ENCODE measurements at places on chromosomes 13 and 19. TPM values are rescaled to one million over a fixed set of nuclear protein-coding genes. Genes with fewer than 3 reads are reported as not detected.
A peak's percentile ranks its signal among the peaks of the same experiment; 100 is the strongest.

- H3K4me3 ChIP-seq: no peak overlapping the region
- no peak overlapping the region for H3K27ac ChIP-seq
- H3K4me1 ChIP-seq: no peaks in the 10 kb centered on the region
- DNase-seq: no peak
- no peaks in the 10 kb centered on the region for H3K27me3 ChIP-seq
These were observed 1617.1 kb downstream of the PCDH9 start for GRCh38 chr13:65613004-65613403.

GRCh38 chr19:8342684-8343482 is at the start of gene KANK3:
TSS of gene KANK3 (minus strand) at chr19:8343262. CDS start at chr19:8337828, 5,434 bp downstream.
- H3K4me3 ChIP-seq: peak within 1 kb of the TSS; percentile 52
- peak; percentile 100 for DNase-seq
- H3K4me1 ChIP-seq: peaks cover 9% of the 10 kb centered on the region

DNA sequence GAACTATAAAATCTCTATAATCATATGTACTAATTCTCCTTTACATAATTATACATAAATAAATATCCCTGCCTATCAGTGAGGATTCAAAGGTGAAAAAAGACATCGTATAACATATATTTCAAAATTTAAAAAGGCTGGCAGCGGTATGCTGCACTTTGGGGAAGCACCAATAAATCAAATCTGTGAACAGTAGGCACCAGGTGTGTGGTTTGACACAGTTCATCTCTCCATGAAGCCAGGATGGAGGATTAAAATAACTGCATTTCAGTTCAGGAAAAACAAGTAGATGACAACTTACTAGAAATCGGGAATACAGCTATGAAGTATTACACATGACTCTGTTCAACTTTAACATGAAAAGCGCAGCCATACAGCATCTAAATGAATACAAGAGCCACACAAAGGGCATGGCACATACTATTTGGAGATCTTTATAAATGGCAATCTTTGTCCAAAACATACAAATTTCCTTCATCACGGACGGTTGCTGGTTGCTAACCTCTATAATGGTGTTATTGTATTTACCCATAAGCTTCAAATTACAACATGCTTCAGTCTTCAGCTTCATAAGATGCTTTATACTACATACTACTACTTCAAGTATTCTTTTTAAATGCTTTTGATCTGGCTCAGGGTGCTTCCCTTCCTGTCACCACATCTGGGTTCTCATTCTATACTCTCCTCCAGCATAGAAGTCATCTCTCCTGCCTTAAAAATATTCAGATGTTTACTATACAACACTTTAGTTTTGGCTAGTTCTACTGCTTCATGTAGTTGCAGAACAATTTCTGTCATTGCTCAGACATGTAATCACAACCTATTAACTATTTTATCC is 128.7 kb downstream of the KLF12 start:
- H3K36me3 ChIP-seq: no peaks in the 10 kb centered on the region
- no peaks in the 10 kb centered on the region for H3K27me3 ChIP-seq
- no peak for DNase-seq

DNA sequence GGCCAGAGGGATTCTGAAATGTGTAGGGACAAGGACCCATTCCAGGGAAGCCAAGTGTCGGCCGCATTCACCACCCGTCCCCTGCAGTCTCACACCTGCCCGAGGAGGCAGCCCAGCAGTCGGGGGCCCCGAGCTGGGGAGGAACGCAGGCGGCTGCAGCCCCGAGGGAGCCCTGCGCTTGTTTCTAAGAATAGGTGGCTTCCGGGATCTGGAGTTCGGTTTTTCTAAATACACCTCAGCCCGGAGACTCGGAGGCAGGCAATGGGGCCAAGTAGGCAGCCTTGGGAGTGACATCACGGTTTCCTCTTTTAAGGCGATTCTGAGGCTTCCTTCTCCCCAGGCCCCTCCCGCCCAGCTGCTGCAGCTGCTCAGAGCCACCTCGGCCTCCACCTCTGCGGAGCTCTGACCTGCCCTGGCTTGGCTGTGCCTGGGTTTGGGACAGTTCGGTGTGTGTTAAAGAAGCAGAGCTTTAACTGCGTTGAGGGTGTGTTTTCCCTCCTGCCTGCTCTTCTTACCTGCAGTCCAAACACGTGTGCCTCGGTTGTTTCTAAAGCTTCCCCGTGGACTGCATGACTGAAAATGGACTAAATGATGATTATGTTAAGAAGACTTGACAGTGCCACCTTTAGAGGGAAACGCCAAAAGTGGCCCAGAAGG is 80.5 kb downstream of the COL4A2 start:
- no peaks in the 10 kb centered on the region for H3K27me3 ChIP-seq
- H3K36me3 ChIP-seq: no peaks in the 10 kb centered on the region
- H3K4me1 ChIP-seq: no peaks in the 10 kb centered on the region

- no peaks in the 10 kb centered on the region for H3K4me1 ChIP-seq
- H3K27ac ChIP-seq: no peak overlapping the region
- no peaks in the 10 kb centered on the region for H3K27me3 ChIP-seq
- no peaks in the 10 kb centered on the region for H3K36me3 ChIP-seq
These were observed 49.1 kb downstream of the WASF3 start for GRCh38 chr13:26606631-26607030.

GRCh38 chr13:21567714-21568113 is 36.3 kb downstream of the MICU2 start:
- no peak overlapping the region for H3K4me3 ChIP-seq
- no peak overlapping the region for H3K27ac ChIP-seq
- no peaks in the 10 kb centered on the region for H3K27me3 ChIP-seq
- H3K4me1 ChIP-seq: no peaks in the 10 kb centered on the region
- no peak for DNase-seq

DNA sequence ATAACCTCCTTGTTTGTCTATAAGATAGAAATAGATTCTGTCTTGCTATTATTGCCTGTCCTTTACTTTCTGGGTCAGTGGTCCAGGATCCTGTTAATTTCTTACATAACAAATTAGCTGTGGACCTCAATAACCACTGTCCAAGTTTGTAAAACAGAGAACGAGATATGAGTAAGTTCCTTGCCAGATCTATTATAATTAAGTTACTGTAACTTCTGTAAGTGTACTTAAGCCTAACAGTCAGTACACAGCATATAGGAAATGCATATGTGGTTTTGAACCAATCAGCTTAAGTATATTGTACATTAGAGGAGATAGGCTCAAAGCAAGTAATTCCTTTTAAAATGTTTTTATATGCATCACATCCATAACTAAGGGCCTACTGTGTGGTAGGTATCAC is 34.9 kb downstream of the HTR2A start:
- no peaks in the 10 kb centered on the region for H3K36me3 ChIP-seq
- H3K4me1 ChIP-seq: no peaks in the 10 kb centered on the region
- no peak overlapping the region for H3K4me3 ChIP-seq
- H3K27me3 ChIP-seq: no peaks in the 10 kb centered on the region
- DNase-seq: no peak

DNA sequence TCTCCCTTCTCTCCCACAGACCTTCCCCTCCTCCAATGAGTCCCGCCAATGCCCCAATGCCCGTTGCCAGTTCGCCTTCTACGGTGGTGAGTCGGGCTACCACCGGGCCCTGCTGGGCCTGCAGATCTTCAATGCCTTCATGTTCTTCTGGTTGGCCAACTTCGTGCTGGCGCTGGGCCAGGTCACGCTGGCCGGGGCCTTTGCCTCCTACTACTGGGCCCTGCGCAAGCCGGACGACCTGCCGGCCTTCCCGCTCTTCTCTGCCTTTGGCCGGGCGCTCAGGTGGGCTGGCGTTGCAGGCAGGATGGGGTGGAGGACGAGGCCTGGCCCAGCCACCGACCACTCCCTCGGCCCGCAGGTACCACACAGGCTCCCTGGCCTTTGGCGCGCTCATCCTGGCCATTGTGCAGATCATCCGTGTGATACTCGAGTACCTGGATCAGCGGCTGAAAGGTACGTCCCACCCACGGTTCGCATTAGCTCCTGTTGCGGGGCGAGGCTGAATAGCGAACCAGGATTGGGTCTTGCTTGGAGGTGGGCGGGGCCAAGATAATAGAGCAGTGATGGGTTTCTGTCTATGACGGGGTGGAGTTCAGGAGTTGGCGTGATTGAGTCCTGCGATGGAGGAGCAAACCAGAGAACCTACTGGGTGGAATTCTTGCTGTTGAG is 11.1 kb downstream of the SLC44A2 start:
- no peak for DNase-seq
- H3K27ac ChIP-seq: no peak overlapping the region
- H3K4me1 ChIP-seq: peaks cover 7% of the 10 kb centered on the region
- no peaks in the 10 kb centered on the region for H3K27me3 ChIP-seq
- H3K4me3 ChIP-seq: no peak overlapping the region

DNA sequence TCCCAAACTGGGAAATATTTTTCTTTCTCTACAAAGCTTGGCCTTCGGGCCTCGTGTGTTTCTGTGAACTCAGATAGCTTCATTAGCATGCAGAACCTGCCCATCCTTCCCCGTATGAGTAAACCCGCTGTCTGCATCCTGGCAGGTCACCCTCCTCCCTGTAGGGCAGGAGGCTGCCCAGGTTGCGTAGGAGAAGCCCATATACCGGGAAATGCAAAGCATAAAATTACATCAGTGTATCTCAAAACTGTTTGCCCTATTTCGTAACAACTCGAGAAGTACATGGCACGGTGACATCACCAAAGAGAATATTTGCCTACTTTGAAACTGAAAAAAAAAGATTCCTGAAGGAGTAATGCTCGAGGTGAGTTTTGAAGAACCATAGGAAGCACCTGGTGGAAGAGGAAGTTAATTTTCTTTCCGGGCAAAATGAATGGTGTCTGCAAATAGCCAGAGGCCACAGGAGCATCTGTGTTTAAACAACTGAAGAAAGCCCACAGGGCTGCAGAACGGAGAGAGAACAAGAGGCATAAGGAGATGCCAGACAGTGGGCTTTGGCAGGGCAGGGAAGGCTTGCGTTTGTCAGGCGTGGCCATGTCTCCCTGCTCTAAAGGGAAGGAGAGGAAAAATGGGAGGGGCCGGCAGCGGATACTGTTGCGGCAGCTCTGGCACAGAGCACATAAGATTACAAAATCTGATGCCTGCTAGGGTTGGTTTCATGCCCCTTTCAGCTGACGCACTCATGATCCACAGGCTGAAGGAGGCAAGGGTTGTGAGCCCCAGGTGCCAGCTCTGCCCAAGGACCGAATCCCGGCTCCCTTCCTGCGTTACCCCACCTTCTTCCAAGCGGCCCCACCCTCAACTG is 81.4 kb downstream of the IRS2 start:
- H3K4me3 ChIP-seq: peak overlapping the region; percentile 38
- H3K27ac ChIP-seq: peak overlapping the region; percentile 95
- no peaks in the 10 kb centered on the region for H3K27me3 ChIP-seq
- H3K4me1 ChIP-seq: peaks cover 15% of the 10 kb centered on the region
- peak; percentile 89 for DNase-seq

GRCh38 chr13:99214232-99214631 is 13.6 kb downstream of the UBAC2 start:
- peaks cover 9% of the 10 kb centered on the region for H3K4me1 ChIP-seq
- H3K27me3 ChIP-seq: no peaks in the 10 kb centered on the region
- no peak overlapping the region for H3K27ac ChIP-seq
- no peaks in the 10 kb centered on the region for H3K36me3 ChIP-seq

GRCh38 chr19:36528921-36529518 is 949 bp upstream of the ZNF260 start:
- DNase-seq: no peak
- peak overlapping the region; percentile 68 for H3K4me3 ChIP-seq
- no peaks in the 10 kb centered on the region for H3K4me1 ChIP-seq
- no peaks in the 10 kb centered on the region for H3K27me3 ChIP-seq

- no peak overlapping the region for H3K27ac ChIP-seq
- no peak overlapping the region for H3K4me3 ChIP-seq
- H3K4me1 ChIP-seq: no peaks in the 10 kb centered on the region
- no peak for DNase-seq
- no peaks in the 10 kb centered on the region for H3K36me3 ChIP-seq
- no peaks in the 10 kb centered on the region for H3K27me3 ChIP-seq
These were observed 424.4 kb downstream of the FGF14 start for GRCh38 chr13:101977475-101977874.

- DNase-seq: no peak
- peaks cover 18% of the 10 kb centered on the region for H3K4me1 ChIP-seq
- no peaks in the 10 kb centered on the region for H3K36me3 ChIP-seq
- H3K27ac ChIP-seq: no peak overlapping the region
These were observed 7.8 kb upstream of the SHFL start for GRCh38 chr19:10078329-10078728.

GRCh38 chr19:10621966-10622365 is 3.4 kb upstream of the SLC44A2 start:
- no peaks in the 10 kb centered on the region for H3K36me3 ChIP-seq
- no peak for DNase-seq
- H3K27me3 ChIP-seq: no peaks in the 10 kb centered on the region
- H3K4me1 ChIP-seq: no peaks in the 10 kb centered on the region

- H3K4me3 ChIP-seq: no peak overlapping the region
- no peak overlapping the region for H3K27ac ChIP-seq
- no peak for DNase-seq
- no peaks in the 10 kb centered on the region for H3K27me3 ChIP-seq
- no peaks in the 10 kb centered on the region for H3K4me1 ChIP-seq
These were observed 12.3 kb downstream of the SLC15A1 start for GRCh38 chr13:98740131-98740530.

C19orf73 gene
- 1.4 TPM for total RNA-seq

BRSK1 gene
- not detected for total RNA-seq

KLHL1 gene
- total RNA-seq: not detected

All from right lobe of liver (tissue), 6 donors.